ENCODE measurements at places on chromosomes 4 and X.

DNA sequence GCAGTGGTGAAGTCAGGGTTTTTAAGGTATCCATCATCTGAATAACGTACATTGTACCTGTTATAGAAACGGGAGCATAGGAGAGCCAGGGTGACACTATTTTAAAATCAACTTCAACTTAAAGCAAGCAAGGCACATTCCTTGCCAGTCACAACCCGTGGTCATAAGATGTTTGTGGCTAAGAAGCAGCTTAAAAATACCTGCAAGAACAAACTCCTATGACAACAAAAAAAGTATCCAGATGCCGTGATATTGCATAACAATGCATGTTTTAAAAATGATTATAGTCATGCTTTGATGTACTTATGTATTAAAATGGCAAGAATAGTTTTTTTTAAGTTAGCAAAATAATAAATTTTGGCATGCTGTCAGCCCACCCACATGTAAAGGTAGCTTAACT, 16.5 kb upstream of the SYNPO2 start:
- no peak for DNase-seq

DNA sequence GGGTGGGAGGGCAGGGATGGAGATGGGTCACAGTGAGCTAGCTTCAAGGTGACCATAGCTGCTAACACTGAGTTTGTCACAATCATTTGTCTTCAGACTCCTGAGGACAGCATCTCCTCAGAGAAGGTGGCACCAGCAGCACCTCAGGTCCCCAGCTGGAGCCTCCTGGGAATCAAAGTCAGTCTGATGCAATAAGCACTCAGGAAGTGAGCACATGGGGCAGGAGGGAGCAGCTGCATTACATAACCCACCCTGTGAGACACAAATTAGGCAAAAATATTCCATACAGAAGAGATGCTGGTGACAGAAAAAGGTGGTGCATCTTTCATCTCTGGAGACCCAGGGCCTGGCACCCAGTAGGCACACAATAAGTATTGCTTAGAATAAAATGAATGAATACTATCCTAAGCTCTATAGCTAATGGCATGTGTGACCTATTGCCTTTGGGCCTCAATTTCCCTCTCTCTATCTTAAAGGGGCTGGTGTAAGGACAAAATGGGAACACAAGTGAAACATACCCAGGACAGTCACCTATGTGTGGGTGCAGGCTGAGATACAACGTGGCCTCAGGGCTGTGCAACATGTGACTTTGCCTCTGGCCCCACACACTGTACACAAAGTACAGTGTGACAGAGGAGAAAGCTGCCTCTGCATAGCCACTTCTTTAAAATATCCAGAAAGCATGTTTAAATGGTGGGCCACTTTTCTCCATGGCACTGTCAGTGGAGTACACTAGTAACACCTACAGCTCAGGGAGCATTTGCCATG, 37.1 kb downstream of the SLC39A8 start:
- no peak for DNase-seq

DNA sequence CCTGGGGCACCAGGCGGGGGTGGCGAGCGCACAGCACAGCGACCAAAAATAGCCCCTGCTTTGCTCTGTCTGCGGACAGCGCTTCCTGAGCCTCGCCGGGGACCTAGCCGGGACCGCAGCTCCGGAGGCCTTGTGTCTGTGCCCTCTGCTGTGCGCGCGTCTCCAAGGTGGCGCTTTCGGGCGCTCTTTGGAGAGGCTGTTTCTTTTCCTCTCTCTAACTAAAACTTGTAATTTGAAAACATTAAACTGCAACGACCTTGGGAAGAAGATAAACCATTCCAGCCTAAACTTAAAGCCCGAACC, 3.4 kb downstream of the ARX start:
- no peak for DNase-seq

GRCh38 chr4:42262701-42263490, 110.4 kb upstream of the BEND4 start:
- no peak for DNase-seq

- no peak for DNase-seq
Observed at GRCh38 chr4:3530663-3531254, 1.5 kb downstream of the LRPAP1 start.

GRCh38 chrX:124035657-124036056, 74.2 kb downstream of the STAG2 start:
- DNase-seq, result no peak

DNA sequence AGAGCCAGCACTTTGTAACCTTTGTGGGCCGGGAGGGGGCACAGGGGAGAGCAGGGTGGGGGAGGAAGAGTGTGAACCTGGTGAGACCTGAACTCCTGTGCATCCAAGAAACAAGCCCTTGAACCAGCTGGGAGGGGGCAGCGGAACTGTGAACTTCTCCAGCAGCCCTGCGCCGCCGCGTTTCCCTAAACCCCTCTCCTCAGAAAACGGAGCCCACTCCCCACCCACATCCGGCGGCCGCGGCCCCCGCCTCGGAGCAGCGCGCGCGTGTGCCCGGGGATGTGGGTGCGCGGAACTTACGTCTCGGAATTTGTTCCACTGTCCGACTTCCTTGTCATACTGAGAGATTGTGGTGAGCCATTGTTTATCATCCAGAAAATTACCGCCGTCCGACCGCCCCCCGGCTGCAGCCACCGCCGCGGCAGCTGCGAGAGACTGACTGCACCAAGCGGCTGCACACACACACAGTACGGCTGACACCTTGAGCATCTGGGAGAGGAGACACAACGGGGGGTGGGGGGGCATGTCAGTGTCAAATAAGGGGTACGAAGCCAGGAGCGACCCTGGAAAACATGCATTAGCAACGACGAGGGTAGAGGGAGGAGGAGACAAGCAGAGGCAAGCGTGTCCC, 494 bp downstream of the SPOCK3 start:
- DNase-seq, result no peak

DNA sequence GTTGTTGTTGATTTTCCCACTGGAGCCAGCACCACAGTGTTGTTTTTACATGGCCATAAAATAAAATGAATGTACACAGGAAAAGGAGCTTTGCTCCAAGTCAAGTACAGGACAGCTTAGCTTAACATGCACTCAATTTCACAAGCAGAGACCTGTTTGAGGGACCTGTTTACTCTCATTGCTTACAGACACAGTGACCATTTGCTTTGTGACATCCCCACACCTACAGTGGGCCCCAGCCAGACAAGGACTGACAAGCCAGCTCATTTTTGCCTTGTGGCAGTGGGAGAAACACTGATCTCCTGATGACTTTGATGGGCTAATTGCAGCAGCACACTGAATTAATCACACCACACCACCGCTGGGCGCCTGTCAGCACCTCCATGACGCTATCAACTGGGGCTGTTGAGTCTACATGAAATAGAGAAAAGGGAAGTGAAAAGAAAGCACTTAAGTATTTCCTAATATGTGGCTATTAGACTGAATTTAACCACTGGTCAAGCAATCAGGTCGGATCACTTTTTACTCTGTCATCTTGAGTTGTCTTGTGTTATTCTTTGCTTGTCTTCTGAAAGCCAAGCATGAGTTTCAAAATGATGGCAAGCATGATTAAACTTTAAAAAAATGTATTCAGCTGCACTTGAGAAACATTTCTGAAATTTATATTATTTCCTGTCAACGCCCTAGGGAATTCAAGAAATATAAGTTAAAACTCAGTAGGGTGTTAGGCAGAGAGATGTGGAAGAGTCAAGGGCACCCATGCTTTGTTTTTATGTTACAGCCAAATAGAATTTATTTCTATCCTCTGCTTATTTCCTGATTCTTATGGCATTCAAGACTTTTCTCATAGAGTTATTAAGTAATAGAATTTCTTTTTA, 557.7 kb downstream of the RAB28 start:
- DNase-seq, result no peak

GRCh38 chr4:31370866-31371465, 650.8 kb downstream of the PCDH7 start:
- peak; percentile 56 for DNase-seq

DNA sequence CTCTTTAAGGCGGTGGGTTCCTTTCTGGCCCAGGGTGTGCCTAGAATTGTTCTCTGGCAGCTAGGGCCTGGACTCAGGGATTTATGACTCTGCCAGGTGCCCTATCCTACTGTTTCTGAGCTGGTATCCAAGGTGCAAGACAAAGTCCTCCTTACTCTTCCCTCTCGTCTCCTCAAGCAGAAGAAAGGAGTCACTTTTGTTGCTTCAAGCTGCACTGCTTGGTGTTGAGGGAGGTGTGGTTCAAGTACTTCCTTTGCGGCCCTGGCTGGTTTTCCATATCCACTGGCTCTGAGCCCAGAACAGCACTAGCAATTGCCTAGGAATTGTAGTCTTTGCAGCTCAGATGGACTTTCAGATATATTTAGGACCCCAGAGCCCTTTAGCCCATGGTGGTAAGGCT, 39.3 kb downstream of the RTL3 start:
- DNase-seq, result no peak

GRCh38 chr4:154467886-154468285, 23.7 kb downstream of the DCHS2 start:
- DNase-seq, result no peak

- peak; percentile 34 for DNase-seq
Observed at GRCh38 chrX:137565921-137566745, at the start of gene ZIC3. ZIC3 (plus strand) TSS chrX:137566127; CDS start chrX:137566692, 565 bp downstream.

GRCh38 chrX:68666580-68666979, 19.1 kb downstream of the STARD8 start:
- no peak for DNase-seq

- no peak for DNase-seq
Observed at GRCh38 chr4:152100379-152101201, 339.8 kb upstream of the GATB start.

DNA sequence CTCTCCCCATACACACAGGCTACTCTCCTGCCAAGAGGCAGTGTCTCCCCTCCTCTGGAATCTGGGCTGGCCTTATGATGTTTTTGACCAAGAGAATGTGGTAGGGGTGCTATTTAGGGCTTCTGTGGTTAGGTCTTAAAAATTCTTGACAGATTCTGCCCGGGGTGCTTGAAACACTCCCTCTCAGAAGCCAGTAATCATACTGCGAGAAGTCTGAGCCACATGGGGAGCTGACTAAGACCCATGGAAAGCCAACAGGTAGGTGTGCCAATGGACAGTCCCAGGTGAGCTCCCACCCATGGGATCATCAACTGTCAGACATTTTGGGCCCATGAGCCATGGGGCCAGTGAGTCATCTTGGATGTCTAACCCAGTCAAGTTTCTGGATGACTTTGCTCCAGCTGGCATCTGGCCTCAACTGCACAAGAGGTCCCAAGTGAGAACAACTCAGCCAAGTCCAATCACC, 315.7 kb downstream of the FBXW7 start:
- DNase-seq, result no peak

DNA sequence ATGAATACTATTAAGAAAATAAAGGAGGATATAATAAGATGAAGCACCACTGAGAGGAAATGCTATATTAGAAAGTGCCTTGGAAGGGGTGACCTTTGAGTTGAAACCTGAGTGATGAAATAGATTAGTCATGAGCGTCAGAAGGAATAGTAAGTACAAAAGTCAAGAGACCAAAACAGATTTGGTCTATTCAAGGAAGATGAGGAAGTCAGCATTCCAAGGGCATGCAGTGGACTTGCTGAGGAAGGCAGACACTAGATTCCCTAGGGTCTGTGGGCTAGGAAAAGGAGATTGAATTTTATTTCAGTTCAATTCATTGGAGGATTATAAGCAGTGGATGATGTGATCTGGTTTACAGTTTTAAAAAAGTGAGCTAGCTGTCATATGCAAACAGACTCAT, 73.0 kb upstream of the WDFY3 start:
- DNase-seq, result no peak

- DNase-seq, result no peak
Observed at GRCh38 chr4:4689694-4690440, 148.0 kb upstream of the STX18 start.

DNA sequence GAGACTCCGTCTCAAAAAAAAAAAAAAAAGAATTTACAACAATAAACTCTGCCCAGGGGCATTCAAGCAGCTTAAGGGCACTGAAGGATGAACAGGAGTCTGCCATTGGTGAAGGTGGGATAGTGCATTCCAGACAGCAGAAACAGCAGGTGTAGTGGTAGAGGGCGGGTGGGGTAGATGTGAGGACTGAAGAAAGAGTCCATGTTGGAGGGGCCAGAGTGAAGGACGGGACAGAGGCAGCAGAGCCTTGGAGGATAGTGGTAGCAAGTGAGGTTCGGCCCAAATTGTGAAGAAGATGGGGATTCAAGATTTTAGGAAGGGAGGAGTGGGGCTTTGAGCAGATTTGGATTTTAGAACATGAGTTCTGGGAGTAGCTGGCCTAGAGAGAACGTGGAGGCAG, 75.7 kb downstream of the MED28 start:
- no peak for DNase-seq

GRCh38 chr4:186051096-186051495, 17.9 kb upstream of the TLR3 start:
- DNase-seq, result no peak

DNA sequence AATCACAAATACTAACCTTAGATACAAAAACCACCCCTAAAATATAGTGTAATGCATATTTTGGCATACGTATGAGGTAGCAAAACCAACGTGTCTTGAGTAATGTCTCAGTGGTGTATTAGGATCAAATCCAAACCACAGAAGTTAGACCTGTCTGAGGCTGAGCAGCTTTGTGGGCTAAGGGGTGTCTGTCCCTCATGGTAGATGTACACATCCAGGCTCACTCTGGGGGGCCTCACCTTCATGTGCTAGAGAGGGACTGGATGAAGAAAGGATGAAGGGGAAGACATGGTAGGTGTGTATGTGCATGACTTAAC, 188.0 kb upstream of the TBC1D9 start:
- DNase-seq, result no peak

DNA sequence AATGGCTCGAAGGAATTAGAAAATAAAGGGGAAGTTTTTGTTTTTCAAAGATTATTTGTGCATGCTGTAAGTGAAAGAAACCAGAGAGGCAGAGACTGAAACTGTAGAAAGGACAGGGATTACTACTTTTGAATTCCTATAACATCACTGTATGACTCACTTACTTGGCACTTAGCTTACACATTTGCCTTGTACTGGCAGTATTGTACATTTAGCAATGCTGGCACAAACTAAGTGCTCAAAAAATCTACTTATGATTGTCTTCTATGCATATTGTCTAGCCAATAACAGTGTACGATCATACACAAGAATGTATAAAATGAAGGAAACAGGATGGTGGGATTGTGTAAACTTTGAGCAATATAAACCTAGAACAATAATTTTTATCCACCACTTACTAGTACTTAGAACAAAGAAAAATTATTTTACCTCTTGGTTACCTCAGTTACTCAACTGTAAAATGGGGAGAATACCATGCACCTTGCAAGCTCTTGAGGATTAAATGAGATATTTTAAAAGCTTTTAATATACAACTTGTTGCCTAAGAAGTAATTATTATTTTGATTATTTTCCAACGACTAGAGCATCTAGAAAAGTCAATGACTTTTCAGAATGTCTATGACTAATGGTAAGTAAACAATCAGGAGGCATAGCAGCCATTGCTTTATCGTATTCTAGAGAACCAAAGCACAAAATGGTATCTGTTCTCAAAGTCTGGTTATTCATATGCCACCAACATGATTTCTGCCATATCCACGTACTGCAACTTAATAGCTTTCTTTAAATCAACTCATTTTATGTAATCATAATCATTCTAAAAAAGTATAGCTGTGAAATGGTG, 4.7 kb downstream of the FAM120C start:
- DNase-seq, result no peak

- DNase-seq, result no peak
Observed at GRCh38 chrX:56233682-56234081, 1.5 kb downstream of the KLF8 start.

- DNase-seq, result no peak
Observed at GRCh38 chr4:152273343-152273742, 262.5 kb downstream of the FBXW7 start.

GRCh38 chr4:2352171-2352570, 66.3 kb downstream of the ZFYVE28 start:
- DNase-seq, result no peak

Data from NCI-H1092 treated with DMSO at 0.1 percent for 48 hours (cell line).